RWPE1 (cell line): ENCODE measurements at places on chromosomes 5 and 9.

DNA sequence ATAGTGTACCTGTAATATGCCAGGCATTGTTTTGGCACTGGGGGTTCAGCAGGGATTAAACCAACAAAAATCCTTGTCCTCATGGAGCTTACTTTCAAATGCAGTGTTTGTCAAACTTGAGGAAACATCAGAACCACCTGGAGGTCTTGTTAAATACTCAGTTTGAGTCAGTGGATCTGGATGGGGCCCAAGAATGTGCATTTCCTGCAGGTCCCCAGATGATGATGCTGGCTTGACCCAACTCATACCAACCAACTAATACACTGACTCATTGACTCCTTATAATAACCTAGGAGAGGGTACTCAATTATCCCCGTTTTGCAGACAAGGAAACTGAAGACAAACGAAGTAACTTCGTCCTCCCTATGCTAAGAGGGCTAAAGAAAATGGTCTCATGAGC, 11.3 kb downstream of the WWC1 start:
- no peak for DNase-seq

DNA sequence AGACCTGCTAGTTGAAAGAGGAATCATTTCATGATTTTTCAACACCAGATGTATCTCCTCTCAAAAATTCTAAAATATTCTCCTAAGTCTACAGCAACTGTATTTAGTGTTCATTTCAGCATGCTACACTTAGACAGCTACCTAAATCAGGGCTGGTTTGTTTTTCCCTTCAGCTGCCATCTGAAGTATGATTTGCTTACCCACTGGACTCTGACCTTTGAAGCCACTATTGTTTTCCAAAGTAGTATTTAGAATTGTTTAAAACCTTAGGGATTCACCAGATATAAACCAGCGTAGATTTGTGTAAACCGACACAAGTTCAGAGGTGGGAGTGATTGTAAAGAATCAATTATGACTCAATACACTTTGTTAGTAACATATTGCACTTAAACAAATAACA, 193.1 kb downstream of the ADAMTS6 start:
- DNase-seq = no peak

- no peak for DNase-seq
Observed at GRCh38 chr9:126720036-126720435, 84.8 kb upstream of the ZBTB43 start.

DNA sequence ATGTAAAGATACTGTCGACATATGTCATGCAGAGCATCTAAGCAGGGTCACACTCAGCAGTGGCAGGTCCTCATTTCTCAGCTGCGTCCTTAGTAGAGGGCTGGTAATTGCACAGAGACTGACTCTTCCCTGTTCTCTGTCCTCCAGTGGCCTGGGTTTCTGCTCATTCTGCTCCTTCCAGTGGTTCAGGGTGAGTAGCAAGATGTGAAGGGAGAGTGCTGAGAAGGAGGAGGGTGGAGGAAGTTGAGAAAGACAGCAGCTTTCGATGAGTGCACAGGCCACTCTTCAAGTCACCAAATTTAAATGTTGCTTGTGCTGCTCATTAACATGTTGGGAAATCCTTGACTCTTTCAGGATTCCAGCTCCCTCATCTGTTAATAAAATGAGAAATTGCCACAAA, 203.9 kb downstream of the FBXL7 start:
- no peak for DNase-seq

DNA sequence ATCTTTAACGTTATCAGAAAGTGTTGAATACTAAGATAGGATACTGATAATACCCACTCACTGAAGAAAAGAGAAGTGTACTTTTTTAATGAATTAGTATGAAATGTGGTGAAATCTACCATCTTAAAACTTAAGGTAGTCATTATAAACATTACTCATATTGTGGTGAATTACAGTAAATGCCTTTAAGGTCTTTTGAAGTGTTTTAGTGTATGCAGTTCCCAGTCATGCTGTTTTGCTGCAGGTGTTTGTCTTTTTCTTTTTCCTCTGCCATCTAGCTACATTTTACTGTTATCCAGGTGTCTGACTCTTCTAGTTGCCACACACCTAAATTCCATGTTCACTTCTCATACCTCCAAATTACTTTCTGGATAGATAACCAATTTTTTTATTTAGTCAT, 72.6 kb downstream of the ERMP1 start:
- DNase-seq = no peak

- no peak for DNase-seq
Observed at GRCh38 chr5:67542479-67542878, 345.9 kb upstream of the CD180 start.

DNA sequence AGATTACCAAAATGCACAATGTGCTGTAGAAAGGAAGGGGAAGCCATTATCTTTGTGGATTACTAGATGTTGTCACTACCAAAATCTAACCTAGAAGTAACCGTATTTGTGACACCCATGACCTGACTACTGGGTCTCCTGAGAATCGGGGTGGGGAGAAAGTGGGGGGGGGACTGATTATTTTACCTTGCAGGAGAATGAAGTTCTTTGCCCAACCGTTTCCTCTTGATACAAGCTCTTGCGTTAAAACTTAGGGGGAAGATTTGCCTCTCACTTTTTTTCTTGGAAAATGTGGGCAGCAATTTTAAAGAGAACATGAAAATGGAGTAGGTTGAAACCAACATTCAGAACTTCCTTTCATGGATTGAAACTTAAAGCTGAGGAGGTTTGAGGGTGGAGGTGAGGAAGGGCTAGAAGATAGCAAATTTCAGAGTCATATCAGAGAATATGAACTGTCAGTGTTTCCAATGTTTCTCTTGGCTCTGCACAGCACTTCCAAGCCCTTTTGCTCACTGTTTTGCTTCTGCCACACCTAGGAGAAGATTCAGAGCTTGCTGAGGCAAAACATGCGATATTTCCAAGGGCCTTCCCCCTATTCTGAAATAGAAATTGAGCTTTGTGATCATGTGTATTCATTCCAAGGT, 280.8 kb downstream of the AOPEP start:
- DNase-seq = no peak

DNA sequence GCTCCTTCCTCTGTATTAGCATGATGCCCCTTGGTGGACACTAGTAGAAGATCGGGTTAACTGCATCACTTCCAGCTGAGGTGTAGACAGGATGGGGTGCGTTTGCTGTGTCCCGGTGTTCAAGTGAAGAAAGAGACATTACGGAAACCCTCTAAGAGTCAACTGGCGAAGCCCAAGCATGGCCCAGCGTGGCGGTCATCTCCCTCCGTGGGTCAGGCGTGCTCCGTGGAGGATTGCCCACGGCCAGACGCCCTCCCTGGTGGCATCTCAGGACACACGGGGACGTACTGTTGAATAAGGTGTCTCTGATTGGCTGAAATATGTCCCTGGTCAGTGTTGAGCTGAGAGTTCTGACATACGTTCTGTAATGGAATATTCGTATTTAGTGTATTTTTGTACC, 119.5 kb upstream of the CACNA1B start:
- DNase-seq = no peak

DNA sequence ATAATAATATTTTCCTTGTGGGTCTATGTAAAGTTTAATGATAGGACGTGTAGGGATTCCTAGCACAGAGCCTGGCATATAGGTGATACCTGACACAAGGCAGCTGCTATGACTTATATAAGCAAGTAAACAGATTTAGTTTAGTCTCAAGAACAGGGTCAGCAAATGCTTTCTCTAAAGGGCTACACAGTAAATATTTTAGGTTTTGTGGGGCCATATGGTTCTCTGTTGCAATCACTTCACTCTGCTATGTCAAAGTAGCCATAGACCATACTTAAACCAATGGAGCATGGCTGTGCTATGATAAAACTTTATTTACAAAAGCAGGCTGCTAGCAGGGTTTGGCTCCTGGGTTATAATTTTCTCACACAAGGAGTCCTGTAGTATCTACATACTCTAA, 204.8 kb upstream of the KLF4 start:
- DNase-seq = no peak

GRCh38 chr9:93699650-93700049, 123.3 kb downstream of the PHF2 start:
- no peak for DNase-seq
